ENCODE measurements at places on chromosomes 11 and 22. TPM values are rescaled to one million over a fixed set of nuclear protein-coding genes. Genes with fewer than 3 reads are reported as not detected.

The GRM5 gene
- not detected for total RNA-seq

The PATZ1 gene
- total RNA-seq: 14.7 TPM

The STIP1 gene
- total RNA-seq: 237 TPM

GRCh38 chr11:47171856-47172255 is 4.8 kb downstream of the ARFGAP2 start:
- DNase-seq: no peak

- no peak for DNase-seq
These were observed 1.7 kb upstream of the RTN4RL2 start for GRCh38 chr11:57458410-57459163.

DNA sequence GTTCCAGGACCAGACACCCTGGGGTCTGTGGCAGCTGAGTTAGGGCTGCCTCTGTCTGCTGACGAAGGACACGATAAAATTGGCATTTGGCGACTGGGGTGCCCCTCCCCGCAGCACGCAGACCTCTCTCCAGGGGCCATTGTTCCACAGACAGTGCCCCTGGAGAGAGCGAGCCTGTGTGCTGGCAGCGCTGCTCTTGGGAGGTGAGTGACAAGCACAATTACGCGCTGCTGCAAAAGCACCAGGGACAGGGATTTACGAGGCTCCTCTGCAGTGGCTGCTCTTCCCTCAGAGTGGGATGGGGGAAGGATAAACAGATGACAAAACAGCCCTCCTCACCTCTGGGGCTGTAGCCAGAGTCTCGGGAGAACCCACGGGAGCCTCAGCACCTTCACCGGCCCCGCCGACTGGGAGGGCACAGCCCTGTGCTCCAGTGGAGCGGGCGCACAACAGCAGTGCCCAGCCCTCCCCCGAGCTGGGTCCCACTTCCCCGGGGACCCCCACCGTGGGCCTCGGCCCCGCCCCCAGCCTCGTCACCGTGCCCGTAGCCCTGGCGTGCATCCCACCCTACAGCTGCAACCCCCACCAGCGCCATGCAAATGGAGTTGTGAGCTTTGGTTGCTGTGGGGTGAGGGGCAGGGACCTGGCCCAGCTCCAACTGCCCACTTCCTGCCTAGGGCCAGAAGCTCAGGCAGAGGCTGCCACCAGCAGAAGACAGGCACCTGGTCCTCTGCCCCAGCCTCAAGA is 19.6 kb downstream of the CHID1 start:
- no peak for DNase-seq

DNA sequence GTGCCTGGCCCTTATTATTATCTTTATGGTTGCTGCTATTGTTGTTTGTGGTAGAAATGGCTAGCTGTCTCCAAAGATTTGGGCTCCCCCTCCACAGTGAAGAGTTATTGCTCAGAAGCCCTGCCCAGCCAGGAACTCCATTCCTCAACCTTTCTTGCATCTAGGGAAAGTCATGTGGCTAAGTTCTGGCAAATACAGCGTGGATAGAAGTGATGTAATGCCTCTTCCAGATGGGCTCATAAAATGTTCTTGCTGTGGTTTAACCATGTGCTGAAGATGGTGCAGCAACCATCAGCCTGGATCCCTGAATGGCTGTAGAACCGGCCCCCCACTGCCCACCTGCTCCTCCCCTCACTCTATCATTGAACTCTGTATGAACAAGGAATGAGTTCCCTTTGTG is 203.5 kb upstream of the E2F8 start:
- no peak for DNase-seq
